Activated effector memory CD4-positive, alpha-beta T cell treated with anti-CD3 and anti-CD28 coated beads, Interleukin-2, amount 50 U/mL, for 16 hours (primary cell): ENCODE measurements at places on chromosomes 3 and 15.

- no peak for DNase-seq
Observed at GRCh38 chr3:63705092-63705645, 52.7 kb downstream of the SNTN start.

DNA sequence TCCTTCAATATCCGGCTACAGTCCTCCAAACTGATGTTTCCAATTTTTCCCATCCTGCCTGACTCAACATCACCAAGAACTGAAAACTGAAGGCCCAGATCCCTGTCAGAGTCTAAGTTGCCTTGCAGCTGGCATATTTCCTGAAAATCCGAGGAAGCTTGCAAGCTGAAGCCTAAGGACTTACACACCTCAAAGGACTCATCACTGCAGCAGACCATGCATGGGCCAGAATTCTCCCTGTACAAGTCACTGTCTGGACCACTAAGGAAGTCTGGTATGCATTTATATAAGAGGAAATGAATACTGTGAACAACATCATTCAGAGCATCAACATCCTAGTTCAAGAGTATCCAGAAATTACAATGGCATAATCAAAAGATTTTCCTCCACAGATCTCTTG is 548.8 kb upstream of the MDFIC2 start:
- no peak for DNase-seq

GRCh38 chr15:45885801-45886200 is 251.0 kb downstream of the SQOR start:
- DNase-seq: no peak

DNA sequence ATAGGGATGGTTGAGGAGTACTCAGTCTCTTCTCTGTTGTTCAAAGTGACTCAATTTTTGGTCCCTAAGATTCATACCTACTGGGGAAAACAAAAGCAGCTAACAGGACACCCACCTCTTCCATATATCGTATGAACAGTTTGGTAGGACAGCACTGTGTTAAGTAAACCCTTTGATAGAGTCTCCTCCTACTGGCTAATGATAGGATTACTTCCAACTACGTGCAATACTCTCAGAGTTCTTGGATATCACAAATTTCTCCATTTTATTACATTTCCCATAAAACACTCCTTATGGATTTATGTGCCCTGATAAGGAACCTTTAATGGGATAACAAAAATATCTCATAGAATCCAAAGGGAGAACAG is 200.2 kb upstream of the GOLGA6L4 start:
- DNase-seq: no peak

GRCh38 chr3:8986741-8987140 is 23.5 kb upstream of the RAD18 start:
- no peak for DNase-seq

GRCh38 chr15:77533578-77534430 is 98.9 kb downstream of the LINGO1 start:
- DNase-seq: peak; percentile 24

GRCh38 chr3:144429719-144430121 is 458.1 kb downstream of the DIPK2A start:
- DNase-seq: no peak

DNA sequence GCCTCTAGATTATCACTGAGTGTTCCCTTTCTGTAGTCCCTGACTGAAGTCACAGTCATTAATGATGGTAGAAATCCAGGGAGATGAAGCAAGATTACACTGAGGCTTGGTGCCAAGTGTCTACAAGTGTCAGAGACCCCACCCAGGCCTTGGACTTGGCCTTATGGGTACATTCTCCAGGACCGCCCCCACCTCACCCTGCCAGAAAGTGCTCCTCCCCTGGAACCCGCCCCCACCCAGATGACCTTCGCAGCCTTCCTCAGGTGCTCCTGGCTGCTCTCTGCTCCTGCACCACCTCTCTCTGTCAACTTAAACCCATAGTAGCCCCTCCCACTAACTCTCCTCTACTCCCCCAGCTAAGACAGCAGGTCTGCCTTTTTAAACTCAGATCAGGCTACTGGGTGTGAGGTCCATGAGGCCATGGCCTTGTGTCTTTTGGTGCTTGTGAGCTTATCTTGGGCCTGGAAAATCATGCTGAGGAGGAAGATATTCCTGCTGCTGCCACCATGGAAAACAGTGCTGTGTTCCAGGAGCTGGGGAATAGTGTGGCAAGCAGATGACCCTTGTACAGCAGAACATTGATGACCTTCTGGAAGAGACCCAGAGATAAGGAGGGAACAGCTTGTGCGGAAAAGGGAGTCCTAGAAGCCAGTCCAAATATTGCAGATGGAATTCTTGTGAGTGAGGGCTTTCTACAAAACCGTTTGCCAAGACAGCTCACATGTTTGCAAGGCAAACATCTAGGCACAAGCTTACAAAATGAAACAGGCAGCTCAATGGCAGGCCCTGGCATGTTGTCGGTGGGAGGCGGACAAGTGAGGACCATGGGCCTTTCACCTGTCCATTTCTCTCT is 40.3 kb upstream of the NDUFB4 start:
- no peak for DNase-seq

DNA sequence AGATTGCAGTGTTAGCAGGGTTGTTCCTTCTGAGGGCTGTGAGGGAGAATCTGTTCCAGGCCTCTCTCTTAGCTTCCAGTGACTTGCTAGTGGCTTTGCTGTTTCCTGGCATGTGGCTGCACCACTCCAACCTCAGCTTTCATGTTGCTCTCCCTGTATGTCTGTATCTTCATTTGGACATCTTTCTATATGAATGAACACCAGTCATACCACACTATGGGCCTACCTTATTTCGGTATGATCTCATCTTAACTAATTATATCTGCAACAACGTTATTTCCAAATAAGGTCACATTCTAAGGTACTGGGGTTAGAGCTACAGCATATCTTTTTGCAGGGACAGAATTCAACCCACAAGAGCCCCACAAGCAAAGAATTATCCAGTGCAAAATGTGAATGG is 356.7 kb upstream of the UMPS start:
- DNase-seq: no peak

GRCh38 chr3:24843955-24844354 is 349.3 kb upstream of the THRB start:
- no peak for DNase-seq

- peak; percentile 50 for DNase-seq
Observed at GRCh38 chr3:51706788-51707731, at the start of gene GRM2. Gene GRM2, plus strand, starts transcription at chr3:51707068. Its CDS starts 1,916 bp downstream, at chr3:51708984.

DNA sequence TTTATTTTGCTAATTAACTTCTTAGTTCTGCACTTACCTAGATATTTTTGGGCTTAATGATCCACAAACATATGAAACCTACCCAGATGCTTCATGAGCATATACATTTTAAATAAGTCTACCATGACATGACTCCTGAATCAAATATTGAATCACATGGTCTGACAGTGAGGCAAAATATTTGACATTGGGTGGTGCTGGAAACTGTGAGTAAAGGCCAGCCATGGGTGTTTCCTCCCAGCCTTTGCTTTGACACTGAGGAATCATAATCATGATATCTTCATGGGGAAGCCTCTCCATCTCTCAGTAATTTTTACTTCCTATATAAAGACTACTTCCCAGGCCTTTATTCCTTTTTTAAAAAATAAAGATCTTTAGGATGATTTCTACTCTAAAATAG is 22.8 kb upstream of the SSR3 start:
- DNase-seq: no peak

DNA sequence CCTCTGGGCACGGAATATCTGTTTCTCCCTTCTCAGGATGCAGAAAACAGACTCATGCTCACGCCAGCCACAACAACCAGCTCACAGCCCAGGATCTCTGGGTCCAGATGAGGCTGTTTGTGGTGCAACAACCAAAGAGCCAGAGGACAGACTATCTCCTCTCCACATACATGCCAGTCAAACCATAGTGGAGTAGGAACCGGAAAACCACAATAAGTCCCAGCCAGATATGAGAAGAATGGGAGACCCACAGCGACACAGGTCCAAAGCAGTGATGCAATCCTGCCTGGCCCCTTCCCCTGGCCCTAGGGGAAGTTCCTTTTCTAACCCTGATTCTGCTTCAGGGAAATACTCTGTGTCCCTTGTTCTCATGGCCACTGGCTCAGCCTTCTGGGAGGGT is 27.6 kb downstream of the MEX3B start:
- DNase-seq: no peak

GRCh38 chr15:70314688-70315087 is 217.0 kb upstream of the TLE3 start:
- no peak for DNase-seq

DNA sequence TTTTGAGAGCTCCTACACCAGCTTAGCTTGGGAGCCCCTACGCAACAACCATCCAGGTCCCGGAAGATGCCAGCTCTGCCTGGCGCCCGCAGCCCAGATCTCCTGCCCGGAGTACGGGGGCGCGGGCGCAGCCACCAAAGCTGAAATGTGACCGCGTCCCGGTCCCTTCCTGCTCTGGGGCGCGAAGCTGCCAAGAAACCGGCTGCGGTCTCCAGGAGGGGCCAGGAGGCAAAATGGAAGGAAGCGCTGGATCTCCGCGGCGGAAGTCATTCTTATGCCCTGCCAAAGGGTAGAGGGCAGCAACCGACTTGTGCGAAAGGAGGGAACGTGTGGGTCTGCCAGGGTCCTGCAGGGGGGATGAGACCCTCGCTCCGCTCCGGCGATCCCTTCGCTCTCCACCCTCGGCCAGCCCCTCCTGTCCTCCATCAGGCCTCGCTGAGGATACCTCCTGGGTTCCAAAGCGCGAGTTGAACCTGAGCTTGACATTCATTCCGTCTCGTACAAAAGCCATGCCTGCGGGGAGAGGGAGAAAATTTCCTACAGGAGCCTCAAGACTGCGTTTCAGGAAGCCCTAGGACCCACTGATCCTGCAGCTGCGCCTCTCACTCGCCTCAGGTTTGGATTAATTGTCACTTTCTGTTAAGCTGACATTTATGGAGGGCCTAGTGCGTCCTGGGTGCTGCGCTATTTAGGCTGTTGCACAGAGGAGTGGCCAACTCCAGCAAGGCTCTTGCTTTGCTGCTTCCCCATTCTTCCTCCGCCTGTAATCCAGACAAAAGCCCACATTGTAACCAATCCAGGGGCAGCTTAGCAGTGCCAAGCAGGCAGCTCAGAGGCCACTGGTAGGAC is 98.3 kb upstream of the VGLL3 start:
- no peak for DNase-seq

DNA sequence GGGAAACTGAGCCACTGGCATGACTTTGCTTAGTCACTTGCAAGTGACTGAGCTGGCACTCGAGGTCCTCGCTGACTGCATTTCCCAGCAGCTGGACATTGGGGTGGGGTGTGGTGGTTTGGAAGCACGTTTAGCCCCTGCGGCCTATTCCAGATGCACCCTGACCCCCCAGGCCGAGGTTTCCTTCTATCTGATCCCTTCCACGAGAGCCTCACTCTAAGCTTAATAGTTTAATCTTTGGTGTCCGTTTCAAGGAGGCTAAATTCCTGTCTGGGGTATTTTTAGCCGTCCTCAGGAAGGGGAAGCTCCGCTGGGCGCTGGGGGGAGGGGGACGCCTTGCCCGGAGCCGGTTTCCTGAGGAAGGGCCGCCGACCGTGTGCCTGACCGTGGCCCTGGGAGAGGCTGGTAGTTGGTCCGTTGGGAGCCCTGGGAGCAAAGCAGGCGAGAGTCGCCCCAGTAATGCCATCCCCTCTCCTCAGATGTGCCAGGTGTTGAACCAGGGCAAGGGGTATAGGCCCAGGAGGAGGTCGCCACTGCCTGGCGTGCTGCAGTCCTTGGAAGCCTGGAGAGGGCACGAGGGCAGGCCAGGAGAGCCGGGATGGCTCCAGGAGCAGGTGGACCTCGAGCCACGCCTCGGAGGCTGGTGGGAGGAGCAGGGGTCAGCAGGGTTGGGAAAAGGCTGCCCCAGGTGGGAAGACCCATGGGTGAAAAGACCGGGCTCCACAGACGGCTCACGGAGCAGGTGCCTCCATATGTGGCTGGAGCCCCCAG is 37.2 kb downstream of the IDH2 start:
- no peak for DNase-seq

DNA sequence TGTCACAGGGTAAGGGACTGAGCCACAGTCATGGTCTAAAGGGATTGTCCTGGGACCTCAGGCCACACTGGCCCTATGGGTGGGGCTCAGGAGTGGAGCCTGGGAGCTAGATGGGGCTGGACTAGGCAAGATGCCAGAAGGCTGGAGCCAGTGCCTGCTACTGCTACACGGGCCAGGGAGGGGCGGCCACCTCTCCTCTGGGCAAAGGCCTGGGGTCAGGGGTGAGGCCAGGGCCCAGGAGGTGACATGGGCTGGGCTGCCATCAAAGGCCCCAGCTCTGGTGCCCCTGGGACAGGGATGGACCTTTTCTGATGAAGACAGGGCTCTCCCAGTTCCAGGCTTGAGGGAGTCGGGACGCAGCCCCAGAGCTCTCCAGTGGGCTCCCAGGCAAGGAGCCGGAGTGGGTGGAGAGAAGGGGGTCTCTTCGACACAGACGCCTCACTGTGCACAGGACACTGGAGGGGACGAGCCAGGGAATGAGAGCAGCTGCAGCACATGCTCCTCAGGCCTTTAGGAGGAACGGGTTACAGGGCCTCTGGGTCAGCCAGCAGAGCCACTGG is 62.1 kb upstream of the IQSEC1 start:
- no peak for DNase-seq

DNA sequence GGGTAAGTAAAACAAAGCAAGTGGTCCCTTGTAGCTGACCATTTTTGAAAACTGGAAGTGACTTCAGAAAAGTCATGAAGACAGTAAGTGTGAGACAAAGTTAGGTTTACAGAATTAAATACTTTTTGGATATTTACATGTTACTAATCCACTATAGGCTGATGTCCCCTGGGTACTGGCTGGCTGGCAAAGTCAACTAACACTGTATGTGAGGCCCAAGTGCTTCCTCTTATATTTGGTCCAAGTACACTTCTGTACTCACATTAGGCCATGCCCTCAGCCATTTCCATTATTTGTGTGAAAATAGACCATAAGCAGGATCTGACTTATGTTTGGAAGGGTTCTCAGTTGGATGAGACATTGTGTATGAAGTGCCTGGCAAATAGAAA is 5.5 kb upstream of the LEKR1 start:
- no peak for DNase-seq

- DNase-seq: no peak
Observed at GRCh38 chr3:45889337-45889736, 3.0 kb downstream of the CCR9 start.

- no peak for DNase-seq
Observed at GRCh38 chr3:100268156-100268555, 7.4 kb downstream of the TBC1D23 start.

GRCh38 chr3:77605865-77606264 is 566.0 kb downstream of the ROBO2 start:
- no peak for DNase-seq

- no peak for DNase-seq
Observed at GRCh38 chr3:69855436-69856162, 116.3 kb downstream of the MITF start.
